Uterus (tissue), 4 donors: ENCODE measurements at places on chromosomes 2 and 18. TPM values are rescaled to one million over a fixed set of nuclear protein-coding genes. Genes with fewer than 3 reads are reported as not detected.
A peak's percentile ranks its signal among the peaks of the same experiment; 100 is the strongest.

TTC32 gene
- total RNA-seq = 20.6 TPM

GPAT2 gene
- 5.3 TPM for total RNA-seq

SLC11A1 gene
- 14.0 TPM for total RNA-seq

LCT gene
- total RNA-seq = not detected

SANBR gene
- total RNA-seq = 28.1 TPM

CHMP3 gene
- total RNA-seq = 98.7 TPM

ANKRD30B gene
- not detected for total RNA-seq

DNA sequence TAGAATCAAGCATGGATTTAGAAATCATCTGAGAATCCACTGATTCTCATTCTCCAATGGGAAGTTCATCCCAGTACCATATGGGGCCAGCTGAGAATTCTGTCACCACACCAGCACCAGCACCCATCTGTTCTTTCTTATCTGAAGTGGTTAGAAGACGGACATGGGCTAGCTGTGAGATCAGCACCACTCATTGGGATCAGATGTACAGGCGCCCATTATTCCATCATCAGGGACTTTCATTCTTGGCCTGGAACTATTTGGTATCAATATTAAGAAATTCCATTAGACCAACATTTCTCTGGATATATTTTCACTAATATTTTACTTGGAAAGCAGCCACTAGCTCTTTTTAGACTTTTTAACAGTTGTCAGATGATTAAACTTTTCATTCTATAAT, 185.9 kb upstream of the LINC00305 start:
- no peak for DNase-seq

DNA sequence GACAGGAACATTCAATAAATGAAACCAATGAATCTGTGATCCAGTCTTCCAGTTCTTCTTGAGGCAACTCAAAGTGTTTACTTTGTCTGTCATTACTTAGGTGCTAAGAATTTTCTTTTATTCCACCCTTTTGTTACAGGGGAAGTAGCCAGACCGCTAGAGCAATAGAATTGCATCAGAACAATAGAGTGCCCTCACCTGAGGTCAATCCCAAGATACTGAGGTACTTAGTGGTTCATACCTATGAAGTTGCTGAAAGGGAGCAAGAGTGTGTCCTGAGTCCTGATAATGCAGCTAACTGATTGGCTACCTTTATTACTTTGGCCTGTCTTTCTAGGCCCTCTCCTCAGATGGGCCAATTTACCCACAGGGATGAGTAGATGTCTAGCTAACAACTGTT, 359.4 kb upstream of the KCNH7 start:
- DNase-seq = no peak

GRCh38 chr2:182300608-182301007, 126.2 kb downstream of the PDE1A start:
- no peak for DNase-seq

- DNase-seq = no peak
These were observed 1101.4 kb downstream of the CBLN2 start for GRCh38 chr18:71442731-71443141.

DNA sequence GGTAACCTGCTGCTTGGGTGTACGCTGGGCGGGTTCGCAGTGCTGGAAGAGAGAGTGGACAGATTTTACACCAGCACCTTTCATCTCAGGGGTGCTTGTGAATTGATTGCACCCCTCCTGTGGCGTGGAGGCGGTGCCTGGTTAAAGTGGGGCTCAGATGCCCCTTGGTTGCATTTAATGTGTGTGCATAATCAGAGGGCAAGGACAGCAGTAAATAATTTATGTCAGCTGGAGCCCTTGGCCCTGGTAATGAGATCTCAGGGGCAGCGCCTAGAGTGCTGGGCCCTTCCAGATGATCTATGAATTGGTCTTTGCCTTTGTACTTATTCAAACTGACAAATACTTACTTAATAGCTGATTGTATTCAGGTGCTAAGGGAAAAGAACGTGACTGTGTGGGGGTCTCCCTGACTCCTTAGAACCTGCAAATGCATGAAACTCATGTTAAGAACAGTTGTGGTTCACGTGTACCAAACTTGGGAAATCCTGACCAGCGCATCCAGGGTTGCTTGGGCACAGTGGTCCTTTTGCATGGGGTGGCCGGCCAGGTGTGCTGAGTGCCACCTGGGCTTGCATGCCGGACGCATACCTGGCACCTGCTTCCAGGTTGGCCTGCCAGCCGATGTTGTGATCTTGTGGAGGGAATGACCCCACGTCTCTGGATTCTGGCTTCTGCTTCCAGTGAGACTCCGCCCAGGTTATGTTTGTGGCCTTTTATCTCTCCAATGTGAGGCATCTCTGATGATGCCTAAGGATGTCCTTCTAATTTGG, 118.5 kb downstream of the AGAP1 start:
- DNase-seq = no peak

DNA sequence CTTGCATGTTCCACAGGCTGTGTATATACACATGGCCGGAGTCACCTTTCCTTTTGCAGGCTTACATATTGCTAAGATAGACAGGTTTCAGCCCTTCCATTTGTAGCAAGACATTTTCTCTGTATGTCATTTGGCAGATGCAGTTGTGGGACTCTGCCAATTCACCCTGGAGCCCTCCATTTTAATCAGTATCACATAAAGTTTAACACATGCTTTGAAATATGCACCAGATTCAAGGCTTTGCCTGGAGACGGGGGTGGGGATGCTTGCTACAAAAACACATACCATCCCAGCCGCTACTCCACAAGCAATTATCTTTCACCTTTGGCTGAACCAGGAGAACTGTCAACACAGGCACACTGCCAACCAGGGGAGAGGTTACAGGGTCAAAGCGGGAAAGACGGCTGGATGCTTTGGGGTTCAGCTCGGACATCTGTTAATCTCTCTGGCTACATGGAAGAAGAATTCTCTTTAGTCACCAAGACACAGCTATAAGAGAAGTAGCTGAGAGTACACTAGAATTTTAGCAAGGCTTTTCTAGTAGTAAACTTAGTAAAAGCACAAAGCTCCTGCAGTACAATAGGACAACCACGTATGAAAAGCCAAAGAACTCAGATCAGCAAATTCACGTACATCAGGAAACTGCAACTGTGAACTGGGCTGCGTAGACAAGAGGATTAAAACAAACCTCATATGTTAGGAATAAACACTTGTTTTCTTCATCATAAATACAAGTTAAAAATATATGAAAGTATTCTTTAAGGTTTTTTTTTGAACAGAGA, 130.9 kb downstream of the EXOC6B start:
- DNase-seq = peak; percentile 43

DNA sequence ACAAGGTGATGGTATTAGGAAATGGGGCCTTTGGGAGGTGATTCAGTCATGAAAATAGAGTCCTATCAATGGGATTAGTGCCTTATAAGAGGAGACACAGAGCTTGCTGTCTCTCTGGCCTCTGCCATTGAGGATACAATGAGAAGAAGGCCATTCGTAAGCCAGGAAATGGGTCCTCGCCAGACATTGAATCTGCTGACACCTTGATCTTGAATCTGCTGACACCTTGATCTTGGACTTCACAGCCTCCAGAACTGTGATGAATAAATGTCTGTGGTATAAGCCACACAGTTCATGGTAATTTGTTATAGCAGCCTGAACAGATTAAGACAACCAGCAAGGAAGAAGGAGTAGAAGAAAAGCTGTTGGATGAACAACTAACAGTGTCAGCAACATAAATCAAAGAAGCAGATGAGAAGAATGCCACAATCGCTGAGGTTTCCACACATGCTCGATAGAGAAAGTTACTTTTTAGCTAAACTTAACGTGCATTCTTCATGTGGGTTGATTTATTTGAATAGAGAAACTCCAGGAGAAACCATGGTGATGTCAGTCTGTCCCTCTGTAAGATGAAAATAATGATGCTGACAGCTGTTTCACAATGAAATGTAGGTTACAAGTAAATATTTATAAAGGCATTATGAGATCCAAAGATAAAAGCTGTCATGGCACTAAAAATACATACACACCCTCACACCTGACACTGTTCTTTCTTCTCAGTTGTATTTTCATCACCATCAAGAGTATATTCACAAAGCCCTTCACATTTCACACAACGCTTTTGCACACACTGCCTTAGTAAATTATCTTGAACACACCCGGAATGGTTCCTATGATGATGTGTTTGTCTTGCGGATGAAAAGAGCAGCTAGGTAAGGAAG, 153.7 kb upstream of the NCK2 start:
- no peak for DNase-seq

DNA sequence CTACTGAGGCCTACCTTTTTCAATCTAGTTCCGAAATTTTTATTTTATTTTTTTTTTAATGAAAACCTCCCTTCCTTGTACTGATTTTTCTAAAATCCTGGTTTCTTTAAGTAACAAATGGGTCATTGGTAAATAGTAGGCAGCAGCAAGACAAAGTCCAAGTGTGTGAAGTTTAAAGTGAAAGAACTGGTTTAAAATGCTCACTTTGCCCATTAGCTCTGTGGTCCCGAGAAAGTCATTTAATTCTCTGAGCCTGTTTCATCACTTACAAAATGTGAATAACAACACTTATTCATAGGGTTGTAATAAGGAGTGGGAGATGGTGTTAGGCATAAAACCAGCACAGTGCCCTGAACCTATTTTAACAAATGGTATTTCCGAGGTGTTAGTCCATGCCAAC, 426.2 kb downstream of the ERBB4 start:
- no peak for DNase-seq

DNA sequence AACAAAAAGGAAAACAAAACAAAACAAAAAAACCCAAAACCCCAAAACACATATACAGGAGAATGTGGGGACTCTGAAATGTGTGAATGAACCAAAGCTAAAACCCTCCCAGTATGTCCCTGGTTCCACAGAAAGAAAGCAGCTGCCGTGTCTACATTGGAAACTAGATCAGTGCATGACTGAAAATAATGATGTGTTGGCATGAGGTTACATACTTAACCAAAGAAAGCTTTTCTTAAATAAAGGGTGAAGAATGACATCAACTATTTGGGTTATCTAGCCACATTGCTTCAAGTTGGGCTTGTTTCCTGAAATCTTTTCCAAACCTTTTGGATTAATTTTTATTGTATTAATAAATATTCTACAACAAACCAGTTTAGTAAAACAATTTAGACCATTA, 91.9 kb upstream of the FN1 start:
- DNase-seq = no peak

DNA sequence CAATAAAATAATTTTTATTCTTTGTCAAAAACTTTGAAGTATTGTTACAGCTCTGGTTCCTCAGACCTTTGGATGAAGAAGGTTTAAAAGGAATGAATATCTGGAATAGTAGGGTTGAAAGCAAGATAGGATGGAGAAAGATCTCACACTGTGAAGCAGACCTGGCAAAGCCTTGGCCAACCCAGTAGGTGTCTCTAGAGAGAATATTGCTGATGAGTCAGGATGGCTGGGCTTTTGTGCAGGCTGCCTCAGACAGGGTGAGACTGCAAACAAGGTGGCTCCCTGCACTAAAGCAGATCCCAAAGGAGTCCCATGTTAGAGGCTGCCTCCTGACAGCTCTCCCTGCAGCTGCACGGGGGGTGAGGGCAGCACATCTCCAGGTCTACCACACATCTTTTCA, 226.0 kb upstream of the ITGA4 start:
- DNase-seq = no peak

DNA sequence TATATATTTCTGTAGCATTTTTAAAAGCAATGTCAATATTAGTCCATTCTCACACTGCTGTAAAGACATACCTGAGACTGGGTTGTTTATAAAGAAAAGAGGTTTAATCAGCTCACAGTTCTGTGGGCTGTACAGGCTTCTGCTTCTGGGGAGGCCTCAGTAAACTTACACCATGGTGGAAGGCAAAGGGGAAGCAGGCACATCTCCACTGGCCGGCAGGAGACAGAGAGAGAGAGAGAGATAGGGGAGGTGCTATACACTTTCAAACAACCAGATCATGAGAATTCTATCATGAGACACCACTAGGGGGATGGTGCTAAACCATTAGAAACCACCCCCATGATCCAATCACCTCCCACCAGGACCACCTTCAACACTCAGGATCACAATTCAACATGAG, 43.1 kb downstream of the CHMP3 start:
- no peak for DNase-seq

DNA sequence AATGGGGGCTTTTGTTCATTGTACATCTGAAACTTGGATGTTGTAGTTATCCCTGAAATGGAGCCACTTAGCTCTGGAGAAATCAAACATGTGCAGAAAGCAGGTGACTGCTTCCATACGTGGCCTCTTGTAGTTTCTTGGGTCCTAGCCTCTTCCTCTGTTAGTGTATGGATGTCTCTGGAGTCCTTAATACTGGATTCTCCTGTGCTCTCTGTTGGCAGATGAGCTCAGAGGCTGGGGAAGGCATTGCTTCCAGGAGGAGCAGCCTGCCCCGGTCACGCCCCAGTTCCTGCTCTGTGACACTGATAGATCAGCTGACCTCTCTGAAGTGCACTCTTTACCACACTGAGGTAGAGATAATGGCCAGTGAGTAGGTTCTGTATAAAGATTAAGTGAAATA, 176.2 kb downstream of the LDLRAD4 start:
- DNase-seq = no peak

GRCh38 chr2:169716938-169717690, 16.5 kb upstream of the KLHL23 start:
- DNase-seq = peak; percentile 39

DNA sequence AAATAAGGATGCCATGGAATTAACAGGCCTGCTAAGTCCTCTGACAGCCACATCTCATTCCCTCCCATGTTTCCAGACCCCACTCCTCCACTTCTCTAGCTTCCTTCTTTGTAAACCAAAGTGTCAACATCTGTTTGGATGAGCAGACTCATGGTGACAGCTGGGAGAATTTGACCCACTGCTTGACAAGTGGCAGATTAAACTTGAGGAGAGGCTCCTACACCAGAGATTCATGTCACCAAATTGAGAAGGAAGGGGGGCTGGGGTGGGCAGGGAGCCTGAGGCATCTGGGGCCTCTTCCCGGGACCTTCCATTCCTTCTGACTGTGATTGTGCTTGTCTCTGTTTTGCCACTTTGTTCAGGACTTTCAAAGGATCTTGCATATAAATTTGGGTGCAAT, 41.0 kb upstream of the IGFBP5 start:
- DNase-seq = no peak

- no peak for DNase-seq
These were observed 70.2 kb downstream of the RND3 start for GRCh38 chr2:150417278-150417677.

GRCh38 chr18:62914871-62915392, 199.6 kb downstream of the PHLPP1 start:
- no peak for DNase-seq

DNA sequence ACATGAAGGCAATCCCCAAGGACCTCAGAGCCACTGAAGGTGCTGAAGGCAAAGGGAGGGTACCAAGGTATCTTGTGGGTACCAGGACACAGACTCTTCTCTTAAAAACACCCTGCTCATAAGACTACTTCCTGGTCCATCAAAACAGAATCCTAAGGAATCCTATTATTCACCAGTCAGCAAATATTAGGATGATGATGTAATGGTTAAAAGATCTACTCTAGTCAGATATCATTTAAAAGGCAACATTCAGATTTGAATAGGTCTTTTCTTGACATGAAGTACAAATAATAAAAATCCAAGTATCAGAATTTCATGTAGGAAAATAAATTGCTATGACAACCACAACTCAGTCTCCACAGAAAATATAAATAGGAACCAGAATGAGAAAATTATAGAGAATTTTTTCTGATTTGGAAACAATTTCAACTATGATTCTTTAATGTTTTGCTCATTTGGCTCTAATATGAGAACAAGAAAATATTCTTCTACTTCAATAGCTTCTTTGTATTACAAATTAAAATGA, 77.8 kb upstream of the ZNF397 start:
- DNase-seq = no peak
